ENCODE measurements at places on chromosomes 3 and 15.
A peak's percentile ranks its signal among the peaks of the same experiment; 100 is the strongest.

DNA sequence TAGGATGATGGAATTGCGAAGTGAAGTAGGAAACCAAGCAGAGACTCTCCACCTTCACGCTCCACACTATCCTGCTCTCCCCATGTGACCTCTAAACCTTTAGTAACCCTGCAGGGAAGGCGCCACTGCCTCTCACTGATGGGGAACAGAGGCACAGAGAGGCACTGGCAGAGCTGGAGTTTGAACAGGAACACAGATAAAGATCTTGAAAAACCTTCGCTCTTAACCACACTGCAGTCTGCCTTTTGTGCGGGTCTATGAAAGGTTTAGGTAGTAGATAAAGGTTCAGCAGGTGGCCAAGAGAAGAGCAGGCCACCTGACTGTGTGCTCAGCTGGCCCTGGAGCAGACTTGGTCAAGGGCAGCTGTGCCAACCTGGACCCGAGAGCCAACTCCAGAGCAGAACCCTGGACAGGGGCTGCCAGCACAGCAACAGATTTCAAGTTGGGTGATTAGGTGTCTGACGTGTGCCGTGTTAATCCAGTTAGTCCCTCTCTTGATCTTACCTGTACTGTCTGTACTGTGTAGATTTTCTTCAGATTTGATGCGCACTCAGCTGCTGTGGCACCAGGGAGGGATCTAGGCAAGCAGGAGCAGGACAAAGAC is 15.2 kb downstream of the EIF4E3 start:
- no peak for DNase-seq

DNA sequence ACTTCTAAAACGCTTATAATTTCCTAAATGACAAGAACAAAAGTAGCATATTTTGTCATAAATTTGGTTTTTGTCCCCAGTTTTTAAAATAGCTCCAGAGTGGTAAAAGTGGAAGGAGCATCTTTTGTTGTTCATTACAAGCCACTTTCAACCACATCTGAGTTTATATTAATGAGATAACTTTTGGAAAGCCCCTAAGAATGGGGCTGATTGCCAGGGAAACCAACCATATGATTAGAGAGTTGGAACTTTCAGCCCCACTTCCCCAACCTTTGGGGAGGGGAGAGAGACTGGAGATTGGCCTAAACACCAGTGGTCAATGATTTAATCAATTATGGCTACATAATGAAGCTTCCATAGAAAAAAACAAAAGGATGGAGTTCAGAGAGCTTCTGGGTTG is 57.4 kb downstream of the CPA3 start:
- no peak for DNase-seq

DNA sequence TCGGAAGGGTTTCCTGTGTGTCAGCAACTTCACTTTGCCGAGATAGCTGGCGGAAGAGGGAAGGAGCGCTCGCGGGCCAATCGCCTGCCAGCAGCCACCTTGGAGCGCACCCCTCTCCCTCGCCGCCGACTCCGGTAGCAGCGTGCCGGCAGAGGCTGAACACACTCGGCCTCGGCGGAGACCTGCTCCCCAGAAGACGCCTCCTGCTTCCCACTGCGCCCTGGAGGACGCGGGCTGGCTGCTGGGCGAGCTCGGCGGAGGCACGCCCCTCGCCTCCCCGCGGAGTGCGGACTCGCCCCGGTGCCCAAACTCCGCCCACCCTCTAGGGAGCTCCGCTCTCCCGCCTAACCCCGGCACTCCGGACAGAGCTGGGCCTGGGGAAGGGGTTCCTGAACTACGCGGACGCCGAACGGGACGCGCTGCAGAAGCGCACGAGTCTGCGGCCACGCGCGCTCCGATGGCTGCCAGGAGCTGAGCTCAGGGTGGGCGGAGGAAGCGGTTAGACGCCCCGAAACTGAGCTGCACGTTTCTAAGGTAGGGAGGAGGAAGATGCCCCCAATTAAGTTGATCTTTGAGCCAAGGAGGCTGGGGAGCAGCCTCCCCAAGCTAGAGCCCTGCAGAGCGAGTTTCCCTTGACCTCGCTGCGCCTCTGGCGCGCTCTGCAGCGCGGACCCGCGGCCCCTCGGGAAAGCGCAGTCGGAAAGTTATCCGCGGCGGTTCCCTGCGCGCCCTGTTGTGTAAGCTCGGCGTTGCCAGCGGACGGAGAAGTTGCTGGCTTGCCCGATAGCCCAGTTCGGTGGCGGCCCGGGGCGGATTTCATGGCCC is at the start of gene P2RY1:
P2RY1 (plus strand) TSS at position 356 of the 825 bp plus-strand sequence. CDS start 652 bp downstream, outside the sequence.
- DNase-seq = peak; percentile 87

DNA sequence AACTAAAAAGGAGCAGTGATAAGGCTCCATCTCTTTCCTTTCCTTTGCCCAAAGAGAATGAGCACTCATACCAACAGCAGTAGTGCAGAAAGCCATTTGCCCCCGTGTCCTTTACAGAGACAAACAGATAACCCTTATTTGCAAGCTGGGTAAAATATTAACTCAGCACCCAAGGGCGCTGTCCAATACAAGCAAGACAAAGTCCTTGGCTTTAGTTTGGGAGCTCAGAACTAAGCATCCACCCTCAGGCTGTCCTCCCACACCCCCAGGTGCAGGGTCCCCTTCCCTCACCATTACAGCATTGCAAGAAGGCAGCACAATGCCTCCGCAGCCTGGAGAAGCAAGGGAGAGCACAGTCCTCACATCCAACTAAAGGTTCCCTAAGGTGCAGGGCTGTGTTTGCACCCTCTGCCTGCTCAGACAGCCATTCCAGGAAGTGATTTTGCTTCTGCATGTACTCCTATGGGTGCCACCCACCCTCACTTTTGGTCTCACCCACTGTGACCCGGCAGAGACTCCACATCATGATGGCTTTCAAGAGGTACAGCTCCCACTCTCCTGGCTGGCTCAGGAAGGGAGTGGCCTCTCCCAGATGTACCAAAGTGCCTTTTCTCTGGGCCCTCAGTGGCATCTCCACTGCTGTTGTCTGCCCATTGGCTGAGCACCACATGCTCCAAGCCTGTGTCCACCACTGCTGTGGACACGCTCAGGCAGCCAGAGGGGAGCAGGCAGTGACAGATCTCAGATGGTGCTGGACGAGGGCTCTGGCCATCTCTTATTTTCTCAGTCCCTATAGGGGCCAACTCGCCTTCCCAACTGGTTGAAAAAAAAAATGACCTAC is 34.1 kb upstream of the HES1 start:
- DNase-seq = no peak

GRCh38 chr3:130250982-130251381 is 94.5 kb upstream of the COL6A5 start:
- DNase-seq = no peak

GRCh38 chr15:49621401-49621811 is 558 bp downstream of the DTWD1 start:
- DNase-seq = peak; percentile 20

- DNase-seq = no peak
Observed at GRCh38 chr3:117499189-117499870, 789.8 kb downstream of the TUSC7 start.

GRCh38 chr15:67228286-67228685 is 26.2 kb downstream of the AAGAB start:
- no peak for DNase-seq

DNA sequence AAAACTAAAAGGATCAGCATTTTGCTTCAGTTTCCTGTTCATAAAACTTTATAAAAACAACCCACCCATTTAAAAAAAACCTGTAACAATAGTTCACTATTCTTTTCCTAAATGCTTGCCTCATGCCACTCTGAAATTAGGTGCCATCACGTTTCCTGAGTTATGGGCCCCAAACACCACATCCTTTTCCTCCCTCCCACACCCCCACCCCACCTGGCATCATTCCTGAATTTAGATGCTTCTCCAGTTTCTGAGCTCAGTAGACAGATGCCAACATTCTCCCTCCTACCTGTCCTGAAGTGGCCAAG is 11.9 kb upstream of the ARHGEF3 start:
- DNase-seq = no peak

GRCh38 chr3:122430371-122430770 is 14.5 kb upstream of the WDR5B start:
- DNase-seq = no peak

DNA sequence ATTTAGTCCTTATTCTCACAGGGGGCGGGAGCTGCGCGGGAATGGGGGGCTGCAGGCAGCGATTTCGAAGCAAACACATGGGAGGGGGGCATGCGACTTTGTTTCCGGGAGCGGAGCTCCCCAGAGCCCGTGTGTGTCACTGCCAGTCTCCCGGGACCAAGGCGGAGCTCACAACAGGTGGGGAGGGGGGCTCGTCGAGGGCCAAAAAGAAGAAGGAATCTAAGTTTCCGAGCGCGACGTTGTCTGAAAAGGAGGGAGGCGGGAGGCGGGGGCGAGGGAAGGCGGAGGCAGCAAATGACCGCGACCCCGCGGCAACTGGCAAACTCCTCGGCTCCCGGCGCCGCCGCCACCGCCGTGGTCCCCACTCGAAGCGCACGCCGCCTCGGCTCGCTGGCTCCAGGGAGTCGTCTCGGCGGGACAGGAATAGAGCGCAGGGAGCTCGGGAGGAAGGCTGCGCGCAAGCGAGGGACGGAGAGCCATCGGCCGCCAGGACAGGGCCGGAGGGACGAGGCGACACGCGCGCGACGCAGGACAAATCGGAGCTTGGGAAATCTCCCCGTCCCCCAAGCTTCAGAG is 1.4 kb downstream of the FOXP1 start:
- no peak for DNase-seq

DNA sequence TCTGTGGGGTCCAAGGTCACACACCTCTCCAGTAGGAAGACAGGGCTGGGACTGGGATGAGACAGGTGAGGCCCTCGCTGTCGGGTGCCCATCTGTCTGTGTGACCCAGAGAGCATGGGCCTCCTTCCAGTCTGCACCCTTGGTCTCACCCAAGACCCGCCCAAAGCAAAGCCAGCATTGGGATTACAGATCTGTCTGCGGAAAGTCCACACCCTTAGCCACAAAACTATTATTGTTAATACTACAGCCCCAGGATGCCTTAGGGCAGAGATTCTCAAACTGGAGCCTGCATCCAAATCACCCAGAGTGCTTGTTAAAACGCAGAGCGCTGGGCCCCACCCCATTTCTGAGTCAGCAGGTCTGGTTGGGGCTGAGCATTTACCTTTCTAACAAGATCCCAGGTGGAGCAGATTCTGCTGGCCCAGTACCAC is 58.5 kb upstream of the ZNF148 start:
- DNase-seq = no peak

DNA sequence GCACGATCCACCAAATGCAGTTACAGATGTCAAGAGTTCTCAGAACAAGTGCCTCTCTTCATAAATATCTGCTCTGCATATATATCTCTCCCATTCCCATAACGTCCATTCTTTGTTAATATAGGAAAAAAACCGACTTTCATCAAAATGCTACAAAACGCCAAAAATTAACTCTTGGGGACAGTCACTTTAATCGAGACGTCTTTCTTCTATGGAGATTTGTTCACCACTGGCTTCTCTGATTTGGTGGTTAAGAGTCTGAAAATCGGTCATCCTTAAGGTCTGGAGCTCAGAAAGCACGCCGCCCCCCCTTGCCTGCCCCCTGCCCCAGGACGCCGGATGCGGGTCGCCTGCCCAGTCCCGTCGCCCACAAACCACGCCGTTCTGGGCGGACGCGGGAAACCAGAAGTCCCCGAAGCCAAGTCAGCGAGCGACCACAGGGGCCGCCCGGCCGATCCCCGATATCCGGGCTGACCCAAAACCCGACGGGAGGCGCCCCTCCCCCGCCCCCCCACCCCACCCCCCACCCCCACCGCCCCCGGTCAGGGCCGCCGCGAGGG is 252.7 kb downstream of the TJP1 start:
- no peak for DNase-seq

DNA sequence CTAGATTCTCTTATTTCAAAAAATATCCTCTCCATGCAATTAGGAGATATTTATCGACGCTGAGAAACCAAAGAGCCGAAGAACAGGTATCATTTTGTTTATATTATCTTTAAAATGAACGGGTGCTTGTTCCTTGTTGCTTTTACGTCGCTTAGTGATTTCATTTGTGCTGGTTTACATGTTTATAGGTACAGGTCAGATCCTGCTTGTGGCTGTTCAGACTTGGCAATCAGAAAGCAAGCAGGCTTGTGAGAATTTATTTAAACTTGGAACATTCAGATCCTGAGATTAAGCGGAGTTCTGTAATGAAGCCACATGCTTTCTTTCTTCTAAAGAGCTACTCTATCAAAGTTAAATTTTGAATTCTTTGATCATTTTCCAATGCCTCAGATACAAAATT is 43.0 kb upstream of the ATP2C1 start:
- peak; percentile 19 for DNase-seq

DNA sequence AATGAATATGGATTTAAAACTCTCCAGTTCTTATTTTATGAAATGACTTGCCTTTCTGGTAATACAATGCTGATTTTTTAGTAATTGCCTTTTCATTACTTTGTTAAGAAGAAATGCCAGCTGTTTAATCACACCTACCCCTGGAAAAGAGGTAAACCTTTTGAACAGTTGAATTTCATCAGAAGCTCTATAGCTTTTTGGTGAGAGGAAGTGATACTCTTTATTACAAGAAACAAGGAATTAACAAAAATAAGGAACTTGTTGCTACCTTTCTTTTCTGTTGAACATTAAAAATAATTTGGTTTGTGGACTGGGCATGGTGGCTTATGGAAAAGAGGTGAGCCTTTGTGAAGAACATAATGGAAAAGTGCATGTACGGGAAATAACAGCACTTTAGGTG is 19.7 kb downstream of the BLOC1S6 start:
- DNase-seq = no peak

DNA sequence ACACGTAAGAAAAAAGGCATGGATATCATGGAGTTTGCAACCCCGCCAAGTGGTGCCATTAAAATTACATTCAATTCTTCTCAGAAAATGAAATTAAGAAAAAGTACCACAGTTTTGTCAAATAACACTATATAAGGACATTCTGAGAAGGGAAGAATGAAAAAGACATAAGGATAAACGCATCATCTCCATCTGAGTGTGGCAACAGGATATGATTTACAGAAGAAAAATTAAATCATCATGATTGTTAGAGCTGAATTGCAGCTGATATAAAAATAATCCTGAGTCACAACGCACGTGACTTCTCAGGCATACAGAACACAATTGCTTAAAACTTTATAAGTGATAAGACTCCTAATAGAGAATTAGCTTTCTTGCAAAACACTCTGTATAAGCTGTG is 133.8 kb downstream of the GREM1 start:
- DNase-seq = peak; percentile 36

- no peak for DNase-seq
Observed at GRCh38 chr15:93126599-93126998, 37.6 kb upstream of the RGMA start.

- DNase-seq = peak; percentile 24
Observed at GRCh38 chr15:75468913-75469598, 17.6 kb upstream of the SIN3A start.

DNA sequence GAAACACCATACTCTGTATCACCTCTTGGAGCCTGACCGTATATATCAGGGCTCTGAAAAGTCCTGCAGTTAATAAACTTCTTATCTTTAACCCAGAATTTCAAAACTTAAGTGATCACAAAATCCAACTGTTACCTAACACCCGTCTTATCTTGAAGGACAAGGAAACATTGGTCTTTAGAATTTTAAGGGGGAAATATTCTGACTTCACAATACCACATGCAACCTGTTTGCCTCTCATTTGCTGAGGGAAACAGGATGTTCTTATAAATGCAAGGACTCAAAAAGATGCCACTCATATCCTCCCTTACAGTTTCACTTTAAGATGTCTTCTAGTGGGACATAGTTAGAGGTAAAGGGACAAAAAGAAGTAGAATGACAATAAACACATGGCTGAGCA is 67.9 kb downstream of the CRTC3 start:
- DNase-seq = no peak

All from inflammatory macrophage (primary cell).